ENCODE measurements at places on chromosomes 3 and 15.

DNA sequence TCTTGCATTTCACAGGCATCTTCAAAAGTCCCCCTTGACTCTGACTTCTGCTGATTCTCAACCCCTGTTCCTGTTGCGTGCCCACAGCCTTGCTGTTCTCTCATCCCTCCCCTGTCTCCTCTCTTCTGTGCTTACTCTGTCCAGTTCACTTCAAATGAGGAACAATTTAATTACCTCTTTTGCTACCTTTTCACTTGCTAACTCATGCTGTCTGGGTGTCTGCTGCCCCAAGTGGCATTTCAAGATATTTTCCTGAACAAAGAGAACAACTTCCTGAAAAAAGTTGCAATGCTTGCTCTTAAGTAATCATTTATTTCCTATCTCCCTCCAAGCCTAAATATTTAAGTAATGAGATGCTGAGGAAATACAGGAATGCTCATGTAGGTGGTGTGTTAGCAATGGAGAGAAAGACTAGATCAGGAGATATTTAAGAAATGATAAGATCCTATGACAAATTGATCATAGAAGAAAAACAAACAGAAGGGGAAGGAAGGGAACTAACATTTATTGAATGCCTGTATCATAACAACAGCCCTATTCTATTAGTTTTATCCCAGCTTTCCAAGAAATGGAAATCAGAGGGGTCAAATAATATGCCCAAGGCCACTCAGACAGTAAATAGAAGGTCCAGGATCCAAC lies 42.2 kb downstream of the SV2B start:
- DNase-seq = no peak

DNA sequence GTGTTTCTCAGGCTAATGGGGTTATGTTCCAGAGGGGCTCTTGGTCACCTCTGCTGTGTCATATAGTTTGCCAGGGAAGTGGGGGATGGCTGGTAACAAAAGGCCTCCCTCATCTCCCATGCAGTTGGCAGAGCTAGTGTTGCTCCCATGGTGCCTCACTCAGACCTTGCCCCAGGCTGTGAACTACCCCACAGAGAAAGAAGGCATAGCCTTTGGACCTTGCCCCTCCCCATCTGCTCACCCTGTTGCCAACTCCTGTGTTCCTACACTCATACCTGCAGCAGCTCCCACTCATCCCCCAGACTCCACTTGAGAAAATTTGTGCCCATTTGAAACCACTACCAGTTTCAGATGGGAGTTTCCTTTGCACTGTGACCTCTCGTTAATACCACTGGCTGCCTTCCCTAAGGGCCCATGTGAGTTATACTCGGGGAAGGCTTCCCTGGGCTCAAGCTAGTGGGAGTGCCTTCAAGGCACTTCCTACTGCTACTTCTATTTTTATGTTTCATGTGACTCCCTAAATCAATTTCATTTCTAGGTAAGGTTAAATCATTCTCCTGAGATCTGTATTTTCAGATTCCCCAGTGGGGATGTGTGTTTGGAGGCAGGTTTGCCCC lies 25.3 kb upstream of the COPB2 start:
- DNase-seq = no peak

GRCh38 chr3:150926328-150926727 lies 21.1 kb upstream of the MINDY4B start:
- no peak for DNase-seq

DNA sequence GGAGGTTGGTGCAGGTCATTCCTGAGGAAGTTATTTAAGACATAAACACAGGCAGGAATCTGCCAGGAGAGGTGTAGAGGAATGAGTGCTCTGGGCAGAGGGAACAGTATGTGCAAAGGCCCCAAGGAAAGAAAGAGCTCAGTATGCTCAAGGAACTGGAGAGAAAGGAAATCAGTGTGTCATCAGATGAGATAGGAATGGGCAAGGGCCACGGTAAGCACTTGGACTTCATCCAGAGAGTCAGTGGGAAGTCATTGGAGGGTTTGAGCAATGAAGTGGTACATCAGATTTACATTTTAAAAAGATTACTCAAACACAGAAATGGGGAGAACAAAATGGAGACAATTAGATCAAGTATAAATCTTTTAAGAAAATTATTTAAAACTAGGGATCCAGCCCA lies 272.2 kb downstream of the ADAMTSL3 start:
- DNase-seq = no peak

- DNase-seq = no peak
Measured at GRCh38 chr15:90887037-90887481, 2.8 kb downstream of the FES start.

- no peak for DNase-seq
Measured at GRCh38 chr15:101378879-101379278, 83.8 kb upstream of the SNRPA1 start.

DNA sequence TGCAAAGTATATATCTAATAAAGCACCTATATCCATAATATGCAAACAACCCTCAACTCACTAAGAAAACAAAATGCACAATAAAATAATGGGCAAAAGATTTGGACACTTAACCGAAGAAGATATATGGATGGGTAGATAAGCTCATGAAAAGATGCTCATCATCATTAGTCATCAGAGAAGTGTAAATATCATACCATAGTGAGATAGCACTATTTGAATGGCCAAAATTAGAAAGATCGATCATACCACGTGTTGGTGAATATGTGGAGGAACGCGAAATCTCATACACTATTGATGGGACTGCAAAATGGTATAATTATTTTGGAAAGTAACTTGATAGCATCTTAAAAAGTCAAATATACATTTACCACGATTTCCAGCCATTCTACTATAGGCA lies 40.5 kb downstream of the PLS1 start:
- DNase-seq = no peak

DNA sequence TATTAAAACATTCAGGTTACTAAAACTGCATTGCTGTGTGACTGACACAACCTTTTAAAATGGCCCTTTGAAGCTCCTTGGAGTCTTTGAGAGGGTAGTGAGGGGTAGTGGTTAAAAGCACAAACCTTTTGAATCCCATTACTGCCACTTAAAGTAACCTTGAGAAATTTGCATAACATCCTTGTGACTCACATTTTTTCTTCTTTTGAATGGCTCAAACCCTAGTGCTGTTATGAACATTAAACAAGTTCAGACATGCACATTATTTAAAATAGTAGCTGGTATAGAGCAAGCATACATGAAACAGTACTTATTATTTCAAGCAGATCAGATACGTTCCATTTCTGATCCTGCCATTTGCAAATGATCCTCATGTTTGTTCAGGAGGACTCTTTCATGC lies 3.7 kb upstream of the CLDN1 start:
- no peak for DNase-seq

DNA sequence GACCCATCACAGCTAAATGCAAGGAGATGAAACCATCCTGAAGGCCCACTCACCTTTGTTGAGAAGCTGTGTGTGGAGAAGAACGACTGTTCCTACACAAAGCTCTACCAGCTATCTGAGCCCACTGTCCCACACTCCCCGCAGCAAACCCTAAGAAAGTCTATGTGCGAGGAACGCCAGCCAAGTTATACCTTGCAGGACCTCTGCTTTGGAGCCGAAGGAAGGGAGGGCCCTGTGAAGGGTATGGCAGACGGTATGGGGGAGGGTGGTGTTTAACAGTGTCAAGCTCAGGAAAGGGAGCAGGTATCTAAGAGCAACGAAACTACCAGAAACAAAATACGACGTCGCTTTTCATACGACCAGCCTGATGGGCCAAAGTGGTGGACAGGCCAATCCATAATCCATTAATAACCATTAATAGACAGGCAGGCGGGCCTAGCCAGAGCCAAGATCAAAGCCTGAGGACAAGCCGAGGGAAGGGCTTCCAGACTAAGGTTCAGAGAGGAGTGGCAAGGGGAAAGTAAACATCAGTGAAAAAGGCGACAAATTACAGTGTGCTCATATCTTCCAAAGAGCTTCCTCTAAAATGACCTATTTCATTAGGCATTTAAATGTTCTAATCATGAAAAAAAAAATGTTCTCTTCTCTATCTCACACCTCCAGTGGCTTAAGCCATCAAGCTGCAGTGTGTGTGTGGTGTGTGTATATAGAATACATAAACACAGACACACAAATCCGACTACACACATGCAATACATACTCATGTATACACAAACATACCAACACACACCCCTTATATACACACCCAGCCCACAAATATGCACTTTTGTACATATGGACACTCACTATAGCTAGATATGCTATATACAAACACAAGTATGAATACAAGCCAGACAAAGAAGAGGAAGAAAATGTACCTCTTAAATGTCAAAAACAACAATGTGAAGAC lies 43.9 kb downstream of the PTPN23 start:
- DNase-seq = no peak

- no peak for DNase-seq
Measured at GRCh38 chr3:117128133-117128532, 418.6 kb downstream of the TUSC7 start.

GRCh38 chr3:52238193-52238760 lies 681 bp downstream of the TWF2 start:
- DNase-seq = no peak

DNA sequence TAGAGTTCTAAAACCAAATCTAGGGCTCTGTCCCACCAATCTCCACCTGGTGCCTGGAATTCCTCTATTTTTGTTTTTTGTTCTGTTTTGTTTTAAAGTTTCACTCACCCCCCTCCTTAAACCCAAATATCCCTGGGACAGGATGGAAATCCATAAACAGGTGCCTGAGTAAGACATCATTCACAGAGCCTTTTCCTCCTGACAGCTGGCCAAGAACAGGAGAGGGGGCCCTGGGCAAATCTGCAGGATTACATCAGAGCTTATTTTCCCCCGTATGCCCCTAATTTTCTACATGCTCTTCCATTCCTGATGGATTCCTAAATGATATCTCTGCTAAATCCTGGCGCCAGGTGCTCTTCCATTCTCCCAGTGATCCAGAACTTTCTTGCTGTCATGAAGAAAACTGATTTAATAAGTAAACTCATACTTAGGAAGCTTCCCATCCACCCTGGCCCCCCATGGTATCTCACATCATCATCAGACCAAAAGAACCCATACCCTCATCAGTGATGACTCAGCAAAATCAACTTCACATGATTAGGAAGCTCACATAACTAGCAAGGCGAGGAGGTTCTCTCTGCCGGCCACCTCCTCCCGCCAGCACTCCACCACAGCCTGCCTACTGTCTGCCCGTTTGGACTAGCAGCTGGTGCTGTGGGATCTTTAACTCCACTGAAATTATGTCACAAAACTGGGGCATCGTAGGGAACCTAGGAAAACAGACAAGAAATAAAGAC lies 61.0 kb downstream of the LIPC start:
- DNase-seq = no peak

GRCh38 chr3:195251336-195252065 lies 19.5 kb downstream of the XXYLT1 start:
- DNase-seq = no peak

GRCh38 chr3:130907966-130908365 lies 14.1 kb downstream of the ATP2C1 start:
- no peak for DNase-seq

DNA sequence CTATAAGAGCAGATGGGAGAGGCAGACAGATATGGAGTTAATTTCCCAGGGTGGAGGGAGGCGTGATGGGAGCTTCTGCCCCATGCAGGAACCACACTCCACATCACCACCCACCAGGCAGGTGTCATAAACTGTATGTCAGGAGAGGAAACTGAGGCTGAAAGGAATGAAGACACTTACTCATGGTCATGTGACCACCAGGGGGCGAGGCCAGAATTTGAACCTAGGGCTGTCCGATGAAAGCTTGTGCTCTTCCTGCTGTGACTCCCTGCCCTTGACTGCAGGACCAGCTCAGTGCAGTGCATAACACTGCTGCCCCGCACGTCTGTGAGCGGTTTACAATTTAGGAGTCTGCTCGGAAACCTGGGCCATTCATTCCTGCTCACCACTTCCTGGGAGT lies 28.8 kb downstream of the NUP210 start:
- no peak for DNase-seq

DNA sequence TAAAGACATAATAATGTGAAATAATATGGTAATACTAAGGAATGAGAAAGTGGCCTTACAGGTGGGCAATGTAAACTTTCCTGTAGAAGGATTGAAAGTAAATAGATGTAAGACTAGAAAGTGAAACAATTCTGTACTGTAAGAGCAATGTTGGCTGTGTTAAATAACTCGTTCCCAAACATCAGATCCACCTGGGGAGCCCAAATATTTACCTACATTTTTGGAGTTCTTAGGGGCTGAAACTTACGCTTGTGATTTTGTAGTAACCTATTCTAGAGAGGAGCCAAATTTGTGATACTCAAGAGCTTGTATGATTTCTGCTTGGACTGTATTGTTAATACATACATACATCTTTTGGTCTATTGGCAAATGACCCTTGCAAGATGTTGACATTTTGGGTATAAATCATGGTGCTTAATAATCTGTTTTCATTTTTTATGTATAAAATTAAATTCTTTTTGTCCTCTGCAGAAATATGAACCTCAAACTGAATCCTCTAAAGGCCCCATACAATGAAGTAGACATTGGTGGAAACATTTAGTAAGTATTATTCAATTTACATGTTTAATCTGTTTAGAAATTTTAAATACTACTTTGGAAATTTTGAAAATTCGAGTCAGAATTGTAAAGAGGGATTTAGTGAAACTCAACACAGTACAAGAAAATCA lies 8.5 kb upstream of the CHD2 start:
- DNase-seq = no peak

DNA sequence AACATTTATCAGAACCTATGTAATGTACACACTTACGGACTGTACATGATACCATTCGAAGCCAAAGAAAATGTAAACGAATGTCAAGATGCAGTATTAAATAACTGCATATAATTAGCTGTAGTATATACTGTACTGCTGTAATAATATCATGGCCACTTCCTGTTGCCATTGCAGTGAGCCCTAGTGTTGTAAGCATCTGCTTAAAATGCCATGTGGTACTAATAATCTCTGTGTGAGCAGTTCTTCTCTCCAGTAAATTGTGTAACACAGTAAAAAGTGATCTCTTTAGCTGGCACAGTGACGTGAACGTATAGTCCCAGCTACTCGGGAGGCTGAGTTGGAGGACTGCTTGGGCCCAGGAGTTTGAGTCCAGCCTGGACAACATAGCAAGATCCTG lies 8.6 kb downstream of the SPG11 start:
- no peak for DNase-seq

GRCh38 chr3:67067251-67067650 lies 69.1 kb downstream of the KBTBD8 start:
- no peak for DNase-seq

- DNase-seq = no peak
Measured at GRCh38 chr3:50127251-50127691, 27.9 kb upstream of the SEMA3F start.

- DNase-seq = peak; percentile 83
Measured at GRCh38 chr15:69820819-69821218, 276.9 kb downstream of the TLE3 start.

GRCh38 chr3:42608581-42608980 lies 8.1 kb downstream of the NKTR start:
- no peak for DNase-seq

GRCh38 chr3:11288021-11288491 lies 15.9 kb downstream of the ATG7 start:
- no peak for DNase-seq

- DNase-seq = no peak
Measured at GRCh38 chr15:75551091-75551490, 28.0 kb downstream of the PTPN9 start.

DNA sequence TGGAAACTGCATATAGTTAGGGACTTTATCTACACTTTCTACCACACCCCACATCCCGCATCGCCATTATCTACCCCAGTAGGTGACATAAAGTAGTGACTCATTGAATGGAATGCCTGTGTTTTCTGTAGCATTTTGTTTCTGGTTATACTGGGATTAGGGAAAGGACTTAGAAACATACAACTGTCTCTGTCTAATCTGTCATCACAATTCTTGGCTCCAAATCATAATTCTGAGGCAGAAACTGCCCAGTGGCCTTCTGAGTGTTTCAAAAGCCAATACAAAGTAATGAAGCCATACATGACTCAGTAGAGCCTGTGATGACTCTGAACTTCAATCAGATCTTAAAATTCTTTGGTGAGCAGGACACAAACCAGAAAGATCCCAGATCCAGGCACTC lies 115.7 kb upstream of the CHRM5 start:
- DNase-seq = no peak
